ENCODE measurements at places on chromosomes 6 and 20. TPM values are rescaled to one million over a fixed set of nuclear protein-coding genes. Genes with fewer than 3 reads are reported as not detected.

The NECAB3 gene
- total RNA-seq: 22.5 TPM

The SMLR1 gene
- total RNA-seq: not detected

The PRR18 gene
- 1.0 TPM for total RNA-seq

The NANP gene
- 7.5 TPM for total RNA-seq

The SAPCD1 gene
- 2.0 TPM for total RNA-seq

The NOX3 gene
- total RNA-seq: not detected

The DDX43 gene
- 0.32 TPM for total RNA-seq

The NPEPL1 gene
- total RNA-seq: 42.3 TPM

The ABHD16B gene
- total RNA-seq: not detected

The TENT5A gene
- total RNA-seq: 15.2 TPM

The TRIM38 gene
- 11.5 TPM for total RNA-seq

The PROCR gene
- 103 TPM for total RNA-seq

The TMC2 gene
- total RNA-seq: 0.22 TPM

The GSTA1 gene
- 0.93 TPM for total RNA-seq

The MYH7B gene
- 0.06 TPM for total RNA-seq

The CDSN gene
- total RNA-seq: not detected

The RUNX2 gene
- total RNA-seq: 1.6 TPM

The PLG gene
- not detected for total RNA-seq

The CPXM1 gene
- total RNA-seq: 57.7 TPM

The HLA-DPB1 gene
- total RNA-seq: 52.5 TPM

The C20orf202 gene
- 0.32 TPM for total RNA-seq

The APOBEC2 gene
- not detected for total RNA-seq

The LGSN gene
- total RNA-seq: not detected

The RTN4IP1 gene
- total RNA-seq: 4.8 TPM

The SPATS1 gene
- total RNA-seq: not detected

The HLA-DPA1 gene
- 82.5 TPM for total RNA-seq

The SMAP1 gene
- total RNA-seq: 27.6 TPM

The NKAPL gene
- total RNA-seq: 3.1 TPM

The CEP162 gene
- total RNA-seq: 5.4 TPM

The EDN1 gene
- total RNA-seq: 7.5 TPM

The XPO5 gene
- 43.6 TPM for total RNA-seq

The GPLD1 gene
- total RNA-seq: 11.0 TPM

The VIP gene
- 0.48 TPM for total RNA-seq

The BFSP1 gene
- not detected for total RNA-seq

The HSPA12B gene
- total RNA-seq: 28.0 TPM

The RNF39 gene
- not detected for total RNA-seq

The RBL1 gene
- 5.3 TPM for total RNA-seq

The DYNLT2 gene
- total RNA-seq: 0.71 TPM

The DOK5 gene
- 4.6 TPM for total RNA-seq

The SALL4 gene
- 0.16 TPM for total RNA-seq

The B3GAT2 gene
- not detected for total RNA-seq

The RNF182 gene
- total RNA-seq: 1.7 TPM

The TOX2 gene
- 1.2 TPM for total RNA-seq

The FOXA2 gene
- total RNA-seq: not detected

The MCHR2 gene
- total RNA-seq: not detected

The CCDC28A gene
- 9.1 TPM for total RNA-seq

The JPH2 gene
- total RNA-seq: 5.6 TPM

The KHDC1L gene
- not detected for total RNA-seq

The STMND1 gene
- total RNA-seq: not detected

The NNAT gene
- 27.3 TPM for total RNA-seq

The POM121L2 gene
- total RNA-seq: not detected

The OR2B6 gene
- not detected for total RNA-seq

The CLVS2 gene
- not detected for total RNA-seq

The PCED1A gene
- 28.5 TPM for total RNA-seq

The VGLL2 gene
- not detected for total RNA-seq

The TRIM10 gene
- not detected for total RNA-seq
